ENCODE measurements at places on chromosomes 3 and 15.

DNA sequence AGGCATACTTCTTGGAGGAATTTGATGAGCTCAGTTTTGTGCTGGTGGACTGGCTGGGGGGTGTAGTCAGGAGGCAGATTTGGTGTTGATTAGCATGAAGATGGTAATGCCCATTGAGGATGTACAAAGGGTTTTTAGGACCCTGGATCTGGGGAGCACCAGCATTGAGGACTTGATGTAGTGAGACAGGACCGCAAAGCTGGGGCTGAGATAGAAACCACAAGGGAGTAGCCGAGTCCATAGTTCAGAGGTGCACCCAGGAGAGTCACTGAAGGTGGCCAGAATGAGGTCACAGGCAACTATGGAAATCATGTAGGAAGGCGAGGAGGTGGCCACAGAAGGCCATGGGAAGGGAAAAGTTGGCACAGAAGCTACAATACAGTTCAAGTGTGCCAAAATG, 2.7 kb upstream of the CDC25A start:
- no peak for ATAC-seq

DNA sequence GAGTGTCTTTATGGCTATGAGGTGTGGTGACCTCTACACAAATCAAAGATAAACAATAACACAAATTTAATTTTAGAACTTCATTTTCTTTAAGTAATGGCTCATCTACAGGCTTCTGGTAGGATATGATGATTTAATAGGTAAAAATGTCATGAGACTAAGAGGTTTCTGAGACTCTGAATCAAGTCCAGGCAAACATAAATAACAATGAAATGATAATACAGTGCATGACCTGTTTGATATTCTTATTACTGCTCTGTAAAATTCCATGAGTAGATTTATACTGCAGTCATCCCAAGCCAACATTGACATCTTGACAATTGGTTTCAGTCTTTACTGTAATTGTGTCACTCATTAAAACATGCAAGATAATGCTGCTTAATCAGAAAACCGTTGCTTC, 936.8 kb downstream of the MCTP2 start:
- ATAC-seq = peak; percentile 57

- ATAC-seq = no peak
These were observed 2.7 kb downstream of the TATDN2 start for GRCh38 chr3:10251006-10251405.

DNA sequence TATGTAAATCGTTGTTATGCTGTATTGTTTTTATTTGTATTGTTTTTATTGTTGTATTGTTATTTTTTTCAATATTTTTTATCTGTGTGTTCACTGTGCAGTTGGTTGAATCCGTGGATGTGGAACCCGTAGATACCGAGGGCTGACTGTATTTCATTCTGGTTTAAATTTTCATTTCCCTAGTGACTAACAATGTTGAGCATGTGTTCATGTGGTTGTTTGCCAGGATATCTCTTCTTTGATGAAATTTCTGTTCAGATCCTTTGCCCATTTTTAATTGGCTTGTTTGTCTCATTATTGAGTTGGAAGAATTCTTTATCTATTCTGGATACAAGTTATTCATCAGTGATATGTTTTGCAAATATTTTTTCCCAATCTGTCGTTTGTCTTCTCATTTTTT, 29.7 kb downstream of the STOML1 start:
- no peak for ATAC-seq

GRCh38 chr3:15750143-15750542, 47.6 kb downstream of the ANKRD28 start:
- ATAC-seq = no peak

DNA sequence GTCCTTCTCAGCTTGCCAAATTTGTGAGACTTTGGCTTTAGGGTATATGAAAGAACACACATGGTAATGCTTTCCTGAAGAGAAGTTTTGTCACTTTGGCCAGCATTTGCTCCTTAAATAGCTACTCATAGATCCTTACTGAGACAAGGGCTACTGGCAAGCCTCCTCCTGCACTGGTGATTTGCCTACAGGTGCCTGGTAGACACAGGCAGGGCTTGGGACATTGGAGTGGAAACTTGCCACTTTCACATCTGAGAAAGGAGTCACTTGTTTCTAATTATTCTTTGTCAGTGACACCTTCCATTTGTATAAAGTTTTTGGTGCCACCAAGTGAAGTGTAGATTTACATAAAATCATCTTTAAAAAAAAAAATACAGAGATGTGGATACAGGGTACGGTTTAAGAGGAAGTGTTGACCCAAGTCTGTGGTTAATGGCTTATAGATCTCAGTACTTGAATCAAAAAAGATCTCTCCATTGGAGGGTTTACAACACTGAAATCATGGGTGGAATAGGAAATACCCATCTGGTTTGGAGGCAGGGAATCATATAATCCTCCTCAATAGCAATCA, 132.8 kb upstream of the GADL1 start:
- ATAC-seq = no peak

DNA sequence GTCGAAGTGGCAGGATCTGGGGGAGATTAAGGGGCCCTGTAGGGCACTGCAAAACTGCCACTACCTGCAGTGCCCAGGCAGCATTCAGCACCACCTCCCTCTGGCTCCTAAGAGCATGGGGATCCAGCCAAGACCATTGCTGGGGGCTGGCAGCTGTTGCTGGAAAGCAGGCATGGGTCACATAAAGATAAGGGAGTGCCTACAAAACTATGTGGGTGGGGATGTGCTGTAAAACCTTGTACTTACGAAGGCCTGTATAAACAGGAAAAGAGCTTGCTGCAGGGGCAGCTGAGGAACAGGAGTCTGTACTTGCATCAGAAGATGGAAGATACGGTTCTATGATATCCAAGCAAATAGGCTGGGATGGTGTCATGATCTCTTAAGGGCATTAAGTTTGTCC, 27.1 kb downstream of the IL20RB start:
- no peak for ATAC-seq

- no peak for ATAC-seq
These were observed 22.9 kb downstream of the MYLK start for GRCh38 chr3:123861081-123861836.

DNA sequence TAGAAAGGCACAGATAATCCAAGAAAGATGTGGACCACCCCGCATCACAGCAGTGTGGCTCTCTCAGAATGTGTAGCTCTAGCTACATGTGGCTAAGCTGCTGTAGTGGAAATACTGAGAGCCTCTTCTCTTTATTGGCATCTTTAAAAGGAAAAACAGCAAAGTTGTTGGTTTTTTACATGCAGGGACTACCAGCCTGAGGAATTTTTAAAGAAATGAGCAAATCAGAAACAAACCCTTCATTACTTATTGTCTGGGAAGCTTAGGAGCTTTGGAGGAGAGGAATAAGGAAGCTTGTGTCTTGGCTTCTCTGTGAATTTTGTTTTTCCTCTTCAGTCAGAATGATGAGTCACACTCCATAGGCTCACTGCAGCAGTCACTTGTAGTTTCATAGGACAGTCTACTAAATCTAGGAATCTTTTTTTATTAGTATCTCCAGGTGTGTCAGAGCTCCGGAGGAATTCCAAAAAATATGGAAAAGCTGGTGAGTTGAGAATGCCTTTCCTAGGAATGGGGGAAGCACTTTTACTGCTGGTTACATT, 27.5 kb downstream of the POLG start:
- no peak for ATAC-seq

DNA sequence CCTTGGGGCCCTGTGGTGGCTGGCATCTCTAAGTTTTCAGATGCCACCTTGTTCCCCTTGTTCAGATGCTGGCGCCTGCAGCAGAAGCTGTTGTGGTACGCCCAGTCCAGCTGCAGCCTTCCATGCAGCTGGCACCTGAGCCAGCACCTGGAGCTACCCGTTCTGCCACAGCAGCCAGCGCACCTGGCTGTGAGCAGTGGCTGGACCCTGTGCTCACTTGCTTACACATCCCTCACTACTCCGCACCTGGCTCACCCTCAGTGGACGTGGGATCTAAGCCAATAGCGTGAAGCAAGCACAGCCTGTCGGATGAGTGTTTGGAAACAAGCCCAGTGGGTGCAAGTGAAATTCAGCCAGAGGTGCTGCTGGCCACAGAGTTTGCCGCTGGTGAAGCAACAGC, 607.5 kb upstream of the BCHE start:
- no peak for ATAC-seq

DNA sequence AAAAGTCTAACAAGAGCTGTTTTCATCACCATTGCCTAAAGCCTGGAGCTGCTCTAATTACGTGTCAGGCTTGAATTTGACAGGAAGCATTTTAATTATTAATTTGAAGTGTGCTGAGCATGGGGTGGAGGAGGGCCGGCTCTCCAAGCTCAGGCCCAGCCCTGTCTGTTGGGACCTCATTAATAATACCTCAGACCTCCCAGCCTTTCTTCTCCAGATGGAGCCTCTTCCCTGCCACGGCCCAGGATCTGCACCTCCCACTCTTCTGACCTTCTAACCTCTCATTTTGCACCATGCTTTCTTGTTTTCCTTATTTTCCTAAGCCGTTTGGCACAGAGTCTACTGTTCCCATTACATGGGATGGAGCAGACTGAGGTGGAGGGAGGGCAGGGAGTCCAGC, 30.0 kb downstream of the INSYN1 start:
- ATAC-seq = peak; percentile 70

- ATAC-seq = no peak
These were observed 42.8 kb upstream of the FEZF2 start for GRCh38 chr3:62416144-62416543.

- ATAC-seq = no peak
These were observed 70.0 kb upstream of the SLC6A11 start for GRCh38 chr3:10746001-10746400.

DNA sequence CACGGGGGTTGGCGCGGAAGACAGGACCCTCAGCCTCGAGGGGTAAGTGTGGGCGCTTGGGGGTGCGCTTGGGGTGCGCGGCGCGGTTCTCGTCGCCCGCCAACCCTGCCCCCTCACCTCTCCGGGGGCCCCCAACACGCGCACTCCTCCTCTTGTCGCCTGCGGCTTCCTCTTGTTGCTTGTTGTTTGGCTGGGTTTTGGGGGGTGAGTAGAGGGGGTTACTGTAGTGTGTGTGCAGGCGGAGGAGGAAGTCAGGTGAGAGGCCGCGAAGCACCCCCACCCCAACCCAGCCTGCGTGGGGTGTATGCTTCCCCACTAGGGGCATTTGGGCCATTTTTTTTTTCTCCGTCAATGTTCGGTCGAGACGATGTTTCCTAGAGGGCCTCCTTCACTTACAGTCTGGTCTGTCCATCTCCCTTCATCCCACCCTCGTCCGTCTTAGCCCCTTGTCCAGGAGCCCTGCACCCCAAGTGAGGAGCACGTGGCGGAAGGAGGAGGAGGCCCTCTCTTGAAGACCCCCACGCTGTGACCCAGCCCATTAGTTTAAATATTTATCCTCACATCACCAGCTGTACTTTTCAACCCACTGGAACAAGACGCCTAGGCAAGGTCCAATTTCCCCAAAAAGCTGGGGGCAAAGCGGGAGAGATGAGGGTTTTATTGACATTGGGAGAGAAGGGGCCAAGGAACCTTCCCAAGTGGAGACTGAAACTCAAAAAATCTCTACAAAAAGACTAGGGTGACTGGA, 20.4 kb upstream of the SATB1 start:
- ATAC-seq = no peak

DNA sequence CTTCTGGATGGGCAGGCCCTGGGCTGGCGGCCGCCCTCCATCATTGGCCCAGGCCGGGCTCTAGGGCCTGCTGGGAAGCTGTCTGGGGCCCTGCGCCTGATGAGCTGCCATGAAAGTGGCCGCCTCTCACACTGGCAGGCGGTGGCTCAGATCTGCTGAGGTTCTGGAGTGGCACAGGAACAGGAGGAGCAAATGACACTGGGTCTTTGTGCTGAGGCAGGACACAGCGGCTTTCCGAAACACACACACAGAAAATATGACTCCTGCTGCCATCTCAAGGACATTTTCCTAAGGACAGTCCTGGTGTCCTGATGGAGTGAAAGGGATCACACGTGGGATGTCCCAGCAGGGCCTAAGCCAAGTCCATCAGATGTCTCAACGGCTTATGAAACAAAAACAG, 103.5 kb downstream of the NUP210 start:
- ATAC-seq = no peak

DNA sequence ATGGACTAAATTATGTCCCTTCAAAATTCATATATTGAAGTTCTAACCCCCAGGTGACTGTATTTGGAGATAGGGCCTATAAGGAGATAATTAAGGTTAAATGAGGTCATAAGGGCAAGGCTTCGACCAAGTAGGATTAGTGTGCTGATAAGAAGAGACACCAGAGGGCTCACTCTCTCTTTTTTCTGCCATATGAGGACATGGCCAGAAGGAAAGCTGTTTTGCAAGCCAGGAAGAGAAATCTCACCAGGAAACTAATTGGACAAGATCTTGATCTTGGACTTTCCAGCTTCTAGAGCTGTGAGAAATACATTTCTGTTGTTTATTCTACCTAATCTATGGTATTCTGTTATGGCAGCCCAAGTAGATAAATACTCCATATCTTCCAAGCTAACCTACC, 503.6 kb upstream of the NAALADL2 start:
- ATAC-seq = peak; percentile 72

Measured in motor neuron (in vitro differentiated cells).